ENCODE measurements at places on chromosomes 7 and 10.

DNA sequence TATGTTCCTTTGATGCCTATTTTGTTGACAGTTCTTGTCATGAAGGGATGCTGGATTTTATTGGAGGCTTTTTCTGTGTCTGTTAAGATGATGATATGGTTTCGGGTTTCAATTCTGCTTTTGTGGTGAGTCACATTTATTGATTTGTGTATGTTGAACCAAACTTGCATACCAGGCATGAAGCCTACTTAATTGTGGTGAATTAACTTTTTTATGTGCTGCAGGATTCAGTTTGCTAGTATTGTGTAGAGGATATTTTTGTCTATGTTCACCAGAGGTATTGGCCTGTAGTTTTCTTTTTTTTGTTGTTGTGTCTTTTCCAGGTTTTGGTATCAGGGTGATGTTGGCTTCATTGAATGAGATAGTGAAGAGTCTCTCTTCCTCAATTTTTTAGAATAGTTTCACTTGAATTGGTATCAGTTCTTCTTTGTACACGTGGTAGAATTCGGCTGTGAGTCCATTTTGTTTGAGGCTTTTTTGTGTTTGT is 345.9 kb downstream of the KIF20B start:
- DNase-seq, result no peak

GRCh38 chr7:134443396-134444070 is 15.4 kb downstream of the AKR1B1 start:
- DNase-seq, result no peak

DNA sequence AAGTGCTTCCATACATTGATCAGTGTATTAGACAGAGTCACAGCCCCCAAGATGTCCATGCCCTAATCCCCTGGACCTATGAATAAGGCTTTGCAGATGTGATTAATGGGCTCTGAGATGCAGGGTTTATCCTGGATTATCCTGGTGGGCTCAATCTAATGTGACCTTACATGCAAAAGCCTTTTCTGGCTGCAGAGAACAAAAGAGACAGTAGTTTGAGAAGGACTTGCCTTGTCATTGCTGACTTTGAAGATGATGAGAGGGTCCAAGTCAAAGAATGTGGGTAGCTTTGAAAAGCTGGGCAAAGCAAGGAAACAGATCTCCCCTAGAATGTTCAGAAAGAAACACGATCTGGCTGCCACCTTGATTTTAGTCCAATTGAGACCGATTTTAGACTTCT is 238.7 kb downstream of the CCSER2 start:
- no peak for DNase-seq

GRCh38 chr7:47813620-47814260 is 134.5 kb downstream of the PKD1L1 start:
- no peak for DNase-seq

- DNase-seq, result no peak
These were observed 72.3 kb upstream of the MGMT start for GRCh38 chr10:129394518-129395328.

DNA sequence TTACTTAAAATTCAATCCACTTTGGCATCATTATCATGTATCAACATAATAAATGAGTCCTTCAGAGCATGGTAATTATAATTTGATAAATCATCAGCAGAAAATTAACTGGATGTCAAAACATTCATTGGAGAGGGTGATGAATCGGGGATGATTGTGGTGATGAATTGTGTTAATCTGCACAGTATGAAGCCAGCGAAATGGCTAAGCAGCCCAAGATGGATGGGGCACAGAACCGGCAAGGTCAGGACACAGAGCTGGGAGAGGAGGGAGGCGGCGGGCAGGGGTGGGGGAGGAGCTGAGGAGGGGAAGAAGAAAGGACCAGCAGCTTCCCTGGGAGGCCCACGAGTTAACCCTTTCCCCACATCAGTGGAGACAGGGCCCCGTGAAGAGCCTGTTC is 536.1 kb downstream of the LRMDA start:
- no peak for DNase-seq

- no peak for DNase-seq
These were observed 24.7 kb upstream of the MSMB start for GRCh38 chr10:46070749-46071148.

DNA sequence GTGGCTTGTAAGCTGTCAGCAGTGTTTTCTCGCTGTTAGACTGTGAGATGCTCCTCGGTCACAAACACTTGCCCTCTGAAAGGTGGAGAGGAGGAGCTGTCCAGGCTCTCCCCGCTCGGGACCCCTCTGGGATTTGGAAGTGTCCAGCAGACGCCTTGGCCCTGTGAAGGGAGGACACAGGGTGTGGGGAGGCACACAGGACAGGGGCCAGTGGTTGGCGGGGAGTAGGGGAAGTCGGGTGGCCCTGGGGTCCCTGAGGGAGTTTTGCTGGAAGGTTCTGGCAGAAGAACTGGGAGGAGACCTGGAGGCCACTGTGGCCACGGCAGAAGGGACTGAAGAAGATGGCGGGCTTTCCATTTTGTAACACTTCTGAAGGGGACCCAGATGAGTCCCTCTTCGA is 47.2 kb upstream of the DPYSL4 start:
- DNase-seq, result no peak

DNA sequence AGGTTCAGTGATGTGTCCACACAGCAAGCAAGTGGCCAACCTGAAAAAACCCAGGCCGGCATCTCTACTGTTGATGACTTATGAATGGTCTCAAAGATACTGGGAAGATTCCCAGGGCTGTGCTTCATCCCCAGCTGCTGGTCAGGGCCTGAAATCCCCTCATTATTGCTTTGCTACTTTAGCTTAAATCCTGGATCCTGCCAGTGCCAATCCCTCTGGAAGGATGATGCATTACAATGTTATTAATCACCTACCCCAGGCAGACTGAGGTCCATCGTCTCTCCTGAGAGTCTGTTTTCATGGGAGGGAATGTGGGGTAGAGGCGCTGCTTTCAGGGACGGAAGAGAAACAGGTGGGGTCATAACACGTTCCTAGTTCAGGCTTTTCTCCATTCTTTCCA is 371.6 kb downstream of the RPS24 start:
- no peak for DNase-seq

DNA sequence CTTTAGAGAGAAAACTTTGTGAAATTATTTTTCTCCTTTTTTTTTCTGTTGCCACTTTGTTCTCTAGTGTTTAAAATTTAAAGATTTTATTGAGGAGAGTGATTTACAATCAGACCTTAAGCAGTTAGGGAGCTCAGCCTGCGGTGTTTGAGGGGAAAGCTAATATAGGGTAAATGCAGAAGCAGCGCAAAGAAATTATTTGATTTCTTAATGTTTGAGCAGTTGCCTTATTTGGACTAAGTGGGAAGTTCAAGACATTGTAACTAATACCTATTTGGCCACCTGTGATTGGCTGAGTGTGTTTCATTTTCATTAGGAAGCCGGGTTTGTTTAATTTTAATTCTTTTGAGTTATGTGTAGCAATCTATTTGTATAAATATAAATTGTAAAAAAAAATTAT is 25.3 kb downstream of the WAC start:
- DNase-seq, result no peak

Data from stimulated activated CD4-positive, alpha-beta T cell treated with anti-CD3 and anti-CD28 coated beads, Interleukin-15, amount 100 ng/mL, for 48 hours (primary cell).